ENCODE measurements at places on chromosomes 4 and X.

GRCh38 chr4:139331185-139331584 lies 28.9 kb upstream of the NDUFC1 start:
- no peak for DNase-seq

DNA sequence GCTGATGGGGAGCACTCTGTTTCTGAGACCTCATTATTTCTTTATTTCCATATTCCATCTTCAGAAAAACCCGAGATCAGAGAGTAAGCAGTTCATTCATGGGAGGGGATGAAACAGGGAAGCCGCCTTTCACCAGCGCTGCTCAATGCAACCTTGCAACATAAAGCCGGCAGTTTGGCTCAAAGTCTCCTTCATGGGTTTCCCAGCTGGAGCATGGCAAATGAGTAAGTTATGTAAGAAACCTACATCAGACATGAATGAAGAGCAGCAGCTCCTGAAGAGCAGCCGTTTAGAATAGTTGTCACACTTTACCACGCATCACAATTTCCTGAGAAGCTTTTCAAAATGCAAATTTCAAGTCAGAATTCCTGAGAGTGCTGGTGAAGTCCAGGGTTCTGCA lies 578.8 kb downstream of the FSTL5 start:
- no peak for DNase-seq

DNA sequence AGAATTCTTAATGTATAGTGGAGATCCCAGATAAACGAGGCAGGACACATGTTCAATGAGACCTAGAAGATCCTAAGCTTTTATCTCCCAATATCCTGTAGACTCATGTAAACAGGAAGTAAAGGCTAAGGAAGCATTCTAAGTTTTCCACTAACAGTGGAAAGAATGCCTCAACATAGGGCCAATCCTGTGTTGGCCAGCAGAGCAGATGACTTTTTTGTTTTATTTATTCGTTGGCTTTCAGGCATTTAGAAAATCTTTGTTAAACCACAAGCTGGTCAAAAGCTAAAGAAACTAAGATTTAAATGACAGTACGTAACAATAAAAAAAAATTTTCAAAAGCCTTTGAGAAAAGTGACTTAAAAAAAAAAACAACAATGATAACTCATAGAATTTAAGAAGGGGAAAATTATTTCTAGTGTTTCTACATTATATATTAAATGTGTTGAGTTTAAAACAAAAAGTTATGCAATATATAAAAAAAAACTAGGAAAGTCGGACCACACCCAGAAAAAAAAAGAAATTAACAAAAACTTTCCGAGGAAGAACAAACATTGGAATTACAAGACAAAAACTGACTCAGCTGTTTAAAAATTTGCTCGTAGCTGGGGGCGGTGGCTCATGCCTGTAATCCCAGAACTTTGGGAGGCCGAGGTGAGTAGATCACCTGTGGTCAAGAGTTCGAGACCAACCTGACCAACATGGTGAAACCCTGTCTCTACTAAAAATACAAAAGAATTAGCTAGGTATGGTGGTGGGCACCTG lies 759.3 kb downstream of the FSTL5 start:
- no peak for DNase-seq

DNA sequence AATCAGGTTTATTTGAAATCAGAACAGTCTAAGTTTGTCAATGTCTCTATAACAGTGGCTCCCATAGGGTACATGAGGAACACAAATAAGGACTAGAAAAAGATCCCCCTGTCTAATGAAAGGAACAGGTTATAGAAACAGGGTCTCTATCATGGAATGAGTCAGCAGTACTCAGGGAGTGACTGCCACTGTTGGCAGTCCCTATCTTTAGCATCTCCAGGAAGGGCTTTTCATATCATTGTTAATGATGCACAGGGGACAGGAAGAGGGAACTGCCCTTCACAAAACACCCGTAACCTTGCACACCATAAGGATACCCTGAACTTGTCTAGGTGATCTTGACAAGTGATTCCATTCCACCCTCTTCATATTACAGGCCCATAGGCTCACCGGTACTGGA lies 38.5 kb upstream of the SMIM10L2A start:
- DNase-seq = no peak

DNA sequence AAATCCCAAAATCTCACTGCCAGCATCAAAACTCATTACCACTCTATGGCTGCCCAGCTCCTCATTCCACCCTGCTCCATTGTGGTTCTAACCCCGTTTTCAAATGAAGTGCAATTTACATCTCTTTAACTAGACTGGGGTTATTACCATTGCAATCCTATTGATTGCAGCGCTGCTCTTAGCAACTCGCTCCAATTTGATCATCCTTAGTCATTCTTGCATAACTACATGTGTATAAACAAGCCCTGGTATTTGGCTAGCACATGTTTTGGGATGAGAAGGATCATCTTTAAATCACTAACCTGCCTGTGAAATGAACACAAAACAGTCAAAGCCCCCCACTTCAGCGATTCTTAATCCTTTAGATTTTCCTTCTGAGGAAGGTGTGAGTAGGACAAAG lies 340.1 kb upstream of the PPARGC1A start:
- no peak for DNase-seq

DNA sequence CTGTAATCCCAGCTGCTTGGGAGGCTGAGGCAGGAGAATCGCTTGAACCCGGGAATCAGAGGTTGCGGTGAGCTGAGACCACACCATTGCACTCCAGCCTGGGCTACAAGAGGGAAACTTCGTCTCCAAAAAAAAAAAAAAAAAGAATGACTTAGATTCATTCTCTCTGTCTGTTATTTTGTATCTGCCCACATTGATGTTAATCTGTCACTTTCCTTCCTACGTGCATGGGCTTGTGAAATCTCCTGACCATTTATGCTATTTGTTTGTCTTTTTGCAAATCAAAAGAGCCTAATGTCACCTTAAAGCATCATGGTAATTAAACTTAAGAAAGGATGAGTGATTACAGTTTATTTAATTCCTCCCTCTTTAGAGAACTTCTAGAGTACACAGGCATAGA lies 27.4 kb downstream of the GAB1 start:
- no peak for DNase-seq

DNA sequence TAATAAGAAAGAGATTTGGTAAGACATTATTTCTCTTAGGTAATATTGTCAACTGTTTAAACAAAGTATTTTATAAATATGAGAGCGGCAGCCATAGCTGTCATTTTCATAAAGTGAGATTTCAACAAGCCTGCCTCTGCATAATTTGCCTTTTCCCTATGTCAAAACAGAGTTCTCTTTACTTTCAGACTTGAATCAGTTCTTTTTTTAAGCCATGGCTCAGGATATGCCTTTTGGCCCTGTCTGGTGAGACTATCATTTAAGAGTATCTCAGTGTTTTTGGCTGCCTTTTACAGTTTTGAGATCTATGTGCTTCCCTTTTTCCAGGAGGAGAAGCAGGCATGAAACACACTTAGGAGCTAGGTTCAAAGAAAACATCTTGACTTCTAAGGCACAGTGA lies 7.5 kb upstream of the GUCY1A1 start:
- DNase-seq = no peak

DNA sequence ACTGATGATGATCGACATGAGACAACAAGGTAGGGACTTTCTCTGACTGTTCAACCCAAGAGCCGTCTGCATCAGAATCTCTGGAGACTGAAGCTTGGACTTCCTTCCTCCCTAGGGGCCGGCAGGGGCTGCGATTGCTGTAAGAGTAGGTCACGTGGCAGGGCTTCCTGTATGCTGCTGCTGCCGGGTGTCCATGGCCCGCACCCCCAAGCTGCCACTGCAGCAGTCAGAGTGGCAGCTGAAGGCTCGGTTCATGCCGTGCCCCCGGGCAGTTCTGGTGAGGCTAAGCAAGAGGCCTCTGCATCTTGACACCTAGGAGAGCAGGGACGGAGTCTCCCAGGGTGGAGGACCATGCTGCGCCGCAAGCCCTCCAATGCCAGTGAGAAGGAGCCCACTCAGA lies at the start of gene SASH3:
Gene SASH3 (plus strand): TSS at position 203 of the 400 bp plus-strand sequence. CDS start 149 bp downstream, at position 352.
- DNase-seq = peak; percentile 87

DNA sequence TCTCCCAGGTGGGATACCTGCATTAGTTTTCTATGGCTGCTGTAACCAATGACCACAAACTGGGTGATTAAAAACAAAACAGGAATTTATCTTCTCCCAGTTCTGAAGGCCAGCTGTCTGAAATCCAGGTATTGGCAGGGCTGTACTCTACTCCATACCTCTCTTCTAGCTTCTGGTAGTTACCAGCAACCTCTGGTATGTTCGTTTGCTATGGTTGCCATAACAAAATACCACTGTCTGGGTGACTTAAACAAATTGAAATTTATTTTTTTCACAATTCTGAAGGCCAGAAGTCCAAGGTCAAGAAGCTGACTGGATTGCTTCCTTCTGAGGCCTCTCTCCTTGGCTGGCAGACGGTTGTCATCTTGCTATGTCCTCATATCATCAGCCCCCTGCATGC lies 642.1 kb upstream of the TENM3 start:
- DNase-seq = no peak

GRCh38 chrX:42778096-42778495 lies at the start of gene PPP1R2C:
Gene PPP1R2C (minus strand): TSS chrX:42778163. CDS start chrX:42778079, 84 bp downstream.
- peak; percentile 75 for DNase-seq

- peak; percentile 45 for DNase-seq
These were observed 26.0 kb downstream of the MANBA start for GRCh38 chr4:102734591-102735385.

GRCh38 chr4:97153042-97153441 lies 990.2 kb downstream of the STPG2 start:
- no peak for DNase-seq

DNA sequence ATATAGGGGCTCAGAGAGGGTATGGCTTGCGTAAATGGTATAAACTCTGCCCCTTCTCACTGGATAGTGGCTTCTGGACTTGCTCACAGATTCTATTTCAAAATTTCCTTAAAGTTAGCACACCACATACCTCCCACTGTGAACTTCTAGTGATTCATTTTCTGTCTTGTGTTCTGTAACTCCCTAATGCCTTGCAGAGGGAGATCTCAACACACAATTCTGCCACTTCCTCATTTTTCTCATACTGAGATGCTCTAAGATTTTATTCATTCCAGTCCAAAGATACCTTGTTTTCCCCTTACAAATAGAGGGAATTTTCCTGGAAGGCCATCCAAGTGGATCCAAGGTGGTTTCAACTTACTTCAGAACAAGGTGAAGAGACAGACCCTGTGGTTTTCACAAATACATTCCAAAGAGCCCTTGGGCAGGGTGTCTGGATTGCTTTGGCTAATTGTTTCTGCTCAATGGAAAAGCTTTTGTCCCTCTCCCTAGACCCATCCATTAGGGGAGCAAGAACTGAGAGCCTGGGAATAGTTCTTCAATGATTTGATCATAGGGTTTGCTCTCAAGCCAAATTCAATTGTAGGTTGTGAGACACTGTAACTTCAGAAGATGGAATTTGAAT lies 52.1 kb upstream of the CAPN6 start:
- no peak for DNase-seq

GRCh38 chr4:10047967-10048366 lies 26.7 kb upstream of the SLC2A9 start:
- no peak for DNase-seq

DNA sequence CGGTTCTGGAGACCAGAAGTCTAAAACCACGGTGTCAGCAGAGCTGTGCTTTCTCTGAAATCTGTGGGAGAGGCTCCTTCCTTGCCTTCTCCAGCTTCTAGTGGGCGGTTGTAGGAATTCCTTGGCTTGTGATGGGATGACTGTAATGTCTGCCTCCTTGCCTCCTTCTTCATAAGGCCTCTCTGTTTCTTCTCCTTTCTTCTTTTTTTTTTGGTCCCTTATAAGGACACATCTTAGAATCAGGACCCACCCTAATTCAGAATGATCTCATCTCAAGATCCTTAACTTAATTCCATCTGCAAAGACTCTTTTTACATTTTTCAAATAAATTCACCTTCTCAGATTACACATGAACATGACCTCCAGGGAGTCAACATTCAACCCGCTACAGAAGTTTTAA lies 186.9 kb downstream of the STK32B start:
- DNase-seq = no peak

GRCh38 chr4:74770226-74770910 lies 24.0 kb downstream of the BTC start:
- no peak for DNase-seq

GRCh38 chrX:750812-751211 lies 120.2 kb downstream of the SHOX start:
- DNase-seq = no peak

DNA sequence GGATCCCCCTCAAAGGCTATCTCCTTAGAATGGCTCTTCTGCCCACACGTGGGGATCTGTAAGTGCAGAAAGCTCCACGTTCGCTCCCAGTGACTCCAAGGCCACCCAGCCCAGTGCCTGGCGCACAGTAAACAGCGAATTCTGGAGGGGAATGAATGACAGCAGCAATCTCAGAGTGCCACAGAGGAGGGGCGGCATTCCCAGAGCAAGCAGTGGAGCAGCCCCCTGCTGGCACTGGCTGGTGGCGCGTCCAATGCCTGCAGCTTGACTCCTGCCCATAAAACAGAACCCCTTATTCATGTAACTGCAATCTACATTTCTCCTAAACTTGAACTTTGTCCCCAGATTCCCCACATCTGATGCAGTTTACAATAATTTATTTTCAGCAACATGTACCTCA lies 6.9 kb upstream of the HELT start:
- no peak for DNase-seq

DNA sequence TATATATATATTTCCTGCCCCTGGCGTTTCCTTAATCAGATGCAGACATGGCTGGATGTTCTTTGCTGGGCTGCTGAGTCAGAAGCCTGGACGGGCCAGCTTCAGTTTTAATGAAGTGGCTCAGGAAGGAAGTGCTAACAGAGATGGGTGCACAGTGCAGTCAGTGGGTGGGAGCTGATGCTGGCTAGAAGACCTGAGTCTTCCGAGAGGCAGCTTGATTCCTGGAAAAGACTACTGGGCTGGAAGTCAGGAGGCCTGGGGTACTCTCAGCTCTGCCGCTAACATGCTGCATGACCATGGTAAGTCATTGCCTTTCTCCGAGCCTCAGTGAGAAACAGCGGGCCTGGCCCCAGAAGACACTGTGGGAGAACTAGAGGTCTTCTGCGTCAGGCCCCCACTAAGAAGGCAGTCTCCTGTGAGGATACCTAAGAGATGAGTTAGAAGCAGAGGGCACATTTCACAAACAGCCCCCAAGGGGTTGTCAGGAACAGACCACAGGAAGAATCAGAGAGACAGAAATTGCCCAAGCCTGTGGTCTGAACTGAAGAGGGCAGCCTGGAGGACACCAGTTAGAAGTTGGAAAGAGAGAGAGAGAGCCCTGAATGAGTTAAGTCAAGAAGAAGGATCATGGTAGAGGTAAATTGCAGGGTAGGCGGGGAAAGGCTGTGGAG lies 8.3 kb upstream of the CD40LG start:
- no peak for DNase-seq

All from CD4-positive, alpha-beta T cell treated with Interleukin-4 for 1 hour (primary cell).